CD4-positive, alpha-beta T cell treated with Interleukin-12 subunit alpha and Interleukin-12 subunit beta, for 1 hour (primary cell): ENCODE measurements at places on chromosomes 5 and 9.

GRCh38 chr5:176373100-176373818 is 8.0 kb downstream of the ARL10 start:
- no peak for DNase-seq

DNA sequence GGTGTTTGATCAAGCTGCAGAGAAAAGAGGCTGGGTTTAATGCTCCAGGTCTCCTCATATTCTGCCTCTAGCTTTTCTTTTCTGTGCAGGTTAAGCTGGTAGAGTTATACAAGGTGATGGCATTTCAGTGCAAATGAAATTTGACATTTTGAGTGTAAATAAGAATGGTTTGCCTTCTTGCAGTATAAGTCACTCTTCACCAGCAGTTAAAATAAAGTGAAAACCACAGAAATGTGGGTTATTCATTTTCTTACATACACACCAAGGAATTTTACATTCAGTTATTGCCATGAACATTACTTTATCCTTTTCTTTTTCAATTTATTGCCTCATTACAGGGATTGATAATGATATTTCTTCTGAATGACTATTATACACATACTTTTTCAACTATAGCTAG is 337.5 kb upstream of the PCSK5 start:
- no peak for DNase-seq

DNA sequence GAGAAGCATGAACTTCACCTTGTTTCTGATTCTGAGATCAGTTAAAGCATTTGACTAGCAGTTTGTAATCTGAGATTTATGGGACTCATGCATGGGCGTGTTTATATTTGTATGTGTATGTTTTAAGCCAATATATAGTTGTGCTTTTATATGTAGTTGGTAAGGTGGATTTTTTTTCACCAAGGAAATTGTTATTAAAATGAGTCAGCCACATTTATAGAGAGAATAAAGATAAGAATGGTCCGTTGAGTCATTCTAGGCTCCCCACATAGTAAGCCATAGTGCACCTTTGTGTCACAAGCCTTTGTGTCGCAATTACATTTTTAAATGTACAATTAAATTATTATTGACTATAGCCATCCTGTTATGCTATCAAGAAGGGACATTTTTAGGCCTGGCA is 89.0 kb downstream of the NLN start:
- no peak for DNase-seq

- DNase-seq: no peak
Observed at GRCh38 chr9:131096269-131097125, at the start of gene AIF1L. Gene AIF1L, plus strand, starts transcription at chr9:131096531. Its CDS starts 99 bp downstream, at chr9:131096630.

GRCh38 chr5:57174128-57174889 is 450 bp downstream of the GPBP1 start:
- peak; percentile 46 for DNase-seq

- DNase-seq: no peak
Observed at GRCh38 chr5:170601619-170602018, 97.8 kb downstream of the KCNIP1 start.

- no peak for DNase-seq
Observed at GRCh38 chr5:127434588-127434987, 82.9 kb upstream of the PRRC1 start.

DNA sequence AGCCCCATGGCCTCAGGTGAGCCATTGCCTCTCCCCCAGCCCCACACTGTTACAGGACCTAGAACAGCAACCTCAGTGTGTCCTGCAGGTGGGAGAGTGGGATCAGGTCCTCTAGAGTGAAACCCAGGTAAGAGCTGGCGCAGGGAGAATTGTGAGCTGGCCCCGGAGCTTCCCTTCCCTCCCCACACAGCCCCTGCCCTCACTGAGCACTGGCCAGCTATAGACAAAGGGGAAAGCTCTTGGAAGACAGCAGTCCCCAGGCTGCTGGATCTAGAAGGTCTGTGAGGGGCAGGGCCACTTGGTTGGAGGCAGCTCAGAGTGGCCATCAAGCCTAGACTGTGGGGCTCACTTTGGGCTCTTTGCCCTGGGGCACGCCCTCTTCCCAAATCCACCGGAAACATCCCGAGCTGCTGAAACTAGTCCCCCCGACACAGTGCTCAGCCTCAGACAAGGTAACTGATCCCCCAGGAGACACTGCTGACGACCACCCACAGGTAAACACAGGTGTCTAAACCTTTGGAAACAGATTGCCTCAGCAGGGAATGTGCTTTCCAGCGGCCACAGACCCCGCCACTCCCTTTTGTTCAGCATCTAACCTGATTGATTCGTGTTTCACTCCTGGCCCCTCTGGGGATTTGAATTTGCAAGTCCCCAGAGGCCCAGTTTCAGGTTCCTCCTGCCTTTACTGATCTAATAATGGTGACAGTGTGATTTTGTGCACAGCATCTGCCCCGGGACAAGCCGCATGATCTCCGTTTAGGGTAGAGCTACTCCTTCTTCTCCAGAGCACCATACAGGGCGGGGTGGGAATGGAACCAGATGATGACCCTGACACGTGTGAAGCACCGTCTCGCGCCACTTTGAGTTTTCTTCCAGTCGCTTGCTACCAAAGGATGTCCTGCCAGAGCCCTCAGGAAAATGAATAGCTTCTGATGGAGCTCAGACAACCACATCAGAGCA is 42.2 kb upstream of the ADAMTS2 start:
- DNase-seq: no peak

DNA sequence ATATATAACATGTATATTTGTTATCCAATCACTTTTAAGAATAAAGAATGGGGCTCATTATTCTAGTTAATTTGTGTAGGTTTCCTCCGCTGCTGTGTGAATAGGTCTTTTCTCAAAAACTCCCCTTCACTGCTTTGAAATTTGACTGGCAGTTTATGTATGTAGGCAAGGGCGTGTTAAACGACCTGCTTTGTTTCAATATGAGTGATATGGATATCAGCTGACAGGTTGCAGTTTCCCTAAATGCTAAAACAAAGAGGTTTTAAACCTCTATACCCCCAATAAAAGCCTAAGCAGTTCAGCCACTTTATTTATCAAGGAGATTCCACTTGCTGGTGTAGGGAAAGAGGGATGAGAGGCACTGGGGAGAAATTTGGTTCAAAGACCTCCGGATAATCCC is 159.6 kb downstream of the TMEM167A start:
- no peak for DNase-seq

- DNase-seq: no peak
Observed at GRCh38 chr9:28620661-28621060, 1047.4 kb upstream of the C9orf72 start.

DNA sequence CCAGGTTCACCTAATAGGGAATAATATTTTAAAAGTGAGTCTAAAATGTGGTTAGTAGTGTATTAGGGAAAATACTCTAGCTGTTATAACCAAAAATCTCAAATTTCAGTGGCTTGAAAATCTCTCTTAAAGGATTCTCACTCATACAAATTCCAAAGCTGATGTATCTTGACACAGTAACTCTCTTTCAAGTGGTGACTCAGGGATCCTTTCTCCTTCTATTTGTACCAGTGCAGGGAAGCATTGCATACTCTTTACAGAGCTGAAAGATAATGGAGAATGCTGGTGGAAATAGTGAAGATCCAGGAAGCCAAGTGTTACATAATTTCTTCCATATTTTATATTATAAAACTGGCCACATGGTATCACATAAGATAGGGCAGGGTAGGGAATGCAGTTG is 560.2 kb upstream of the CDH9 start:
- no peak for DNase-seq

GRCh38 chr9:84276741-84277140 is 63.8 kb downstream of the SLC28A3 start:
- no peak for DNase-seq

DNA sequence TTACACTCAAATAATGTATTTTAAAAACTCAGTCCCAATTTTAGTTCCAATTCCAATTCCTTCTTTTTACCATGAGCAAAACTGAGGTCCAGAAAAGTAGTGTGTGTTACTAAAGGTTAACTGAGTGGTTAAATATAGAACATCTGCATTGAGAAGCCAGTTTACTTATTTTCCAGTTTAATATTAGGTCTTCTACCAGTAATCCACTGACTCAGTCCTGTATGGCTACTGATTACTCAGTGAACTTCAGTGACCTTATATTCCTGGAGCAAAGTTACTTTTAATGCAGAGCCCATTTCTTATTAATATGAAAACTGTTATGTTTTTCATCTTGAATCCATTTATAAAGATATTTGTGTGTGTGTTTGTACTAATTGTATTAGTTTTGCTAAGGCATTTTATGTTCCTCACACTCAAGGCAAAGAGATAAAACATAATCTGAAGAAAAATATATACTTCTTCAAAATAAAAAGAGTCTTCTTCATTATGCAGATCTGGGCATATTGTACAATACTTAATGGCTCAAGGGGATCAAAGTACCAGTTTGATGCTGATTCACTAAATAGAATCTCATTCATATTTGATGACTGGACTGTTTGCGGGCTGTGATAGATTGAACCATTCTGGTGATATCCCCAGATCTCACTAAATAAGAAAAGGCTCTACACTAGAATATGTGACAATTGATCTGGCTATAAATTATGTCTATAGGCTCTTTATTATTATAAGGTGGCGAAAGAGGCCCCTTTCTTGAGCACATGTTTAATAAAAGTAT is 60.8 kb downstream of the DMXL1 start:
- DNase-seq: no peak

- no peak for DNase-seq
Observed at GRCh38 chr9:117434566-117434965, 19.7 kb upstream of the ASTN2 start.

DNA sequence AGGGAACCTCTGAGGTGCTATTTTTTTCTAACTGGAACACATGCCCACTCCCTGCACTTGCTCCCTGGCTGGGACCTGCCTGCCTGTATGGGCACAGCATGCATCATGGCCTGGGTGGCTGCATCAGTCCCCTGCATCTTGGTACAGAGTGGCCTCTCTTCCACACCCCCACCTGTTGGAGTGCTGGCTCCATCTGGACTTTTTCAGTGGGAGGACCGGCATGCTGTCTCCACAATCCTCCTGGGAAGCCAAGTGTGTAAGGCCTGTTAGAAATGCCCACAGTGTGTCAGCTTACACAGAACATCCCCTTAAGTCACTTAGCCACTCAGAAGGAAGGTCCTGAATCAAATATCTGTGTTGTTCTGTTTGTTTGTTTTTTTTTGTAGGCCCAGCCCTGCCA is 102.9 kb downstream of the MARCHF3 start:
- DNase-seq: no peak

GRCh38 chr5:180191716-180192115 is 17.3 kb downstream of the RASGEF1C start:
- DNase-seq: no peak

- DNase-seq: no peak
Observed at GRCh38 chr5:180647941-180648500, 1.4 kb downstream of the FLT4 start.

GRCh38 chr5:55151923-55152842 is 7.8 kb upstream of the GPX8 start:
- no peak for DNase-seq

DNA sequence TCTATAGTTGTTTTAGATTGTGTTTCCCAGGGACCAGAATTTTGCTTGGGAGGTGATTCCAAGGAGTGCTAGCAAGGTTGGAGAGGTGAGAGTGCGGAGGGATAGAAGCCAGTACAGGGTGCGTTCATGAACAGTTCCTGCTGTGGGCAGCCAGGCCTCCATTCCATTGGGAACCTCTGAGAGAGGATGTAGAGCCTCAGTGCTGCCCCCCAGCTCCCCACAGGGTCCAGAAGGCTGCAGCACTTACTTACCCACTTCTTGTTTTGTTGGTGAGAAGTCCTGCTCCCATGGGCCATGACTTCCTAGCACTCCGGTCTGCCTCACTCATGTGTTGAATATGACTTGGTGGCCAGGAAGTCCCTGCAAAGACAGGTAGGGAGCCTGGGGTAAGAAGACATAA is 128.2 kb upstream of the GAS1 start:
- DNase-seq: no peak

DNA sequence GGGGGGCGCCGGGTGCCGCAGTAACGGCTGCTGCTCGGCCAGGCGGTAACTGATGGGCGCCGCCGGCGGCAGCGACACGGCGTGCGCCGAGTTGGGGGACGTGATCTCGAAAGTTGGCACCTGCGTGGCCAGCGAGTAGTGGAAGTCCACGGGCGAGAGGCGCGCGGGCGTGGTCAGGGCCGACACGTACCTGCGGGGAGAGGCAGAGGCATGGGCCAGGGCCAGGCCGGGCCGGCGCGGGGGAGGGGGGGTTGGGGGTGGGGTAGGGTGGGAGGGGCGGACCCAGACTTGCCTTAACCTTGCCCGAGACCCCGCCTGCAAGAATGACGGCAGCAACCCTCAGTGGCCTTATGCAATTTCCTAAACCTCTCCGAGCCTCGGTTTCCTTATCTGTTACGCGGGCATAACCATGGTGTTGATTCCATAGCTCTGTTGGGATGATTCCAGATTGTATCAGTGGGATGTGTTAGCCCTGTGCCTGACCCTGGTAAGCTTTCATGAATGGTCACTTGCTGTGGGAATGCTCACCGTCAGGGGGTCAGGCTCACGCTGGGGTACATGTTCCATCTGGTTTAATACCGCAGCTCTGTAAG is 53.0 kb downstream of the PSD2 start:
- peak; percentile 36 for DNase-seq

GRCh38 chr5:82165740-82166530 is 112.2 kb downstream of the RPS23 start:
- peak; percentile 56 for DNase-seq

GRCh38 chr5:142073362-142073988 is 35.1 kb upstream of the NDFIP1 start:
- no peak for DNase-seq

DNA sequence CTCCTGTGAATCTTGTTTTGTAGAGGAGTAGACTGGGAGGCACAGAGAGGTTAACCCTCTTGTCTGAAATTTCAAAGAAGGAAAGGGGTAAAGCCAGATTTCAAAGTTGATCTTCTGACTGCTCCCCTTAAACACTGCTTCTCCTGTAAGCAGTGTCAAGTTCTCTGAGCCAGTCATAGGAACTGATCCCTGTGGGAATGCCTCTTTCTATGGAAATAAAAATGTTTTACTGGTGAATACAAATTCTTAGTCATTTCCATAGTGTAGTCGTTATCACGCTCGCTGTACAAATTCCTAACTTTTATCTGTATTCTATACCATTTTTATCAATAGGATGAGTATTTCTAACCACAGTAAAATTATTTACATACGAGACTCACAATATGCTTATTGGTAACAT is 66.3 kb upstream of the PRRC1 start:
- DNase-seq: no peak

- no peak for DNase-seq
Observed at GRCh38 chr5:148790545-148791333, 35.7 kb upstream of the ADRB2 start.

GRCh38 chr5:82183828-82184227 is 94.3 kb downstream of the RPS23 start:
- no peak for DNase-seq
